ENCODE measurements at places on chromosomes 2 and 18. TPM values are rescaled to one million over a fixed set of nuclear protein-coding genes. Genes with fewer than 3 reads are reported as not detected.

KANSL3 gene
- 50.9 TPM for total RNA-seq

ST6GAL2 gene
- not detected for total RNA-seq

GRCh38 chr2:19358242-19359020 is at the start of gene OSR1:
OSR1 (minus strand) TSS chr2:19358623; CDS start chr2:19353805, 4,818 bp downstream.
- no peaks in the 10 kb centered on the region for H3K36me3 ChIP-seq
- DNase-seq = peak; percentile 85
- peak within 1 kb of the TSS; percentile 79 for H3K4me3 ChIP-seq
- H3K27ac ChIP-seq = peak within 1 kb of the TSS; percentile 80

ASB18 gene
- 2.1 TPM for total RNA-seq

GRCh38 chr2:98177986-98178385 is 91.0 kb downstream of the VWA3B start:
- no peak overlapping the region for H3K27ac ChIP-seq
- DNase-seq = no peak
- no peaks in the 10 kb centered on the region for H3K36me3 ChIP-seq
- no peaks in the 10 kb centered on the region for H3K4me1 ChIP-seq

Data from psoas muscle (tissue), 8 donors.